Activated T-cell treated with anti-CD3 and anti-CD28 coated beads, Interleukin-2, amount 50 U/mL, for 24 hours (primary cell): ENCODE measurements at places on chromosomes 7 and 10.
A peak's percentile ranks its signal among the peaks of the same experiment; 100 is the strongest.

DNA sequence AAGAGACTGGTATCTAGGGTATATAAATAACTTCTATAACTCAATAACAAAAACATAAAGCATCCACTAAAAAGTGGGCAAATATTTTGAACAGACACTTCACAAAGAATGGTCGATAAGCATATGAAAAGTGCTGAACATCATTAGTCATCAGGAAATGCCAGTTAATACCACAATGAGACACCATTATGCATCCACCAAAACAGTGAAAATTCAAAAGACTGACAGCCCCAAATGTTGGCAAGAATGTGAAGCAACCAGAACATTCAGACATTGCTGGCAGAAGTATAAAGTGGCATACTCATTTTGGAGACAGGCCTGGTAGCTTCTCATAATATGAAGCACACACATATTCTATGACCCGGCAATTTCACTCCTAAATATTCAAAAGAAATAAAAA is 26.5 kb upstream of the GSAP start:
- DNase-seq: no peak

GRCh38 chr10:59047957-59048618 is 128.4 kb upstream of the PHYHIPL start:
- no peak for DNase-seq

- DNase-seq: peak; percentile 74
Measured at GRCh38 chr7:74417419-74417971, 36.2 kb upstream of the GTF2IRD1 start.

- DNase-seq: peak; percentile 20
Measured at GRCh38 chr10:100725869-100726426, 19.4 kb upstream of the PAX2 start.

DNA sequence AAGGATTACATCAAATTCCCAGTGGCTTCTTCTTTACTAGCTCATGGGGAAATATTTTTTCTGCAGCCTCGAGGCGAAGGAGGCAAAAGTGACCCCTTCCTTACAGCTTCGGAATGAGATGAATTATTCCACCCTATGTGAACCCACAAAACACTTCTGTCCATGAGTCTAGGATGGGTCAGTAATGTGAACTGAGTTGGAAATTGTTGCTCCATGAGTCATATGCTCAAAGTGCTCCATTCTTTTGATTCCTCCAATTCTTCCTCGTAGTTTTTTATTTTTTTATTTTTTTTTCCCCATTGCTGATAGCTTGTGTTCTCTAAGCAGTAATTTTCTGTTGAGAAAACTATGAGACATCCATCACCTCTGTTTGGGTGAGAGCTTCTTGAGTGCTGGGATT is 31.7 kb upstream of the FAM204A start:
- no peak for DNase-seq

DNA sequence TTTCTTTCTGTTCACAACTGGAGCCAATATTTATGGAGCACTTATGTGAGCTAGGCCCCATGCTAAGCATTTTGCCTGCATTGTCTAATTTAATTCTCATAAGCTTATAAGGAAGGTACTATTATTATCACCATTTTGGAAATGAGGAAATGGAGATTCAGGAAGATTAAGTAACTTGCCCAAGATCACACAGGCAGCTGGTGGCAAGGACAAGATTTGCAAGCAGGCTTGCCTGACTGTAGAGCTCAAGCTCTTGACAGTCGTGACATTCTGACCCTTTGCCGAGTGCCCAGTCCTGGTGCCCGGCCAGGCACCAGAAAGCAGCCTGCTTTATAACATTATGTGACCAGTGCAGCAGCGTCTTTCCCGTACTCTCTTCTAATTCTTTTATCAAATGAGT is 38.2 kb downstream of the WNT2 start:
- no peak for DNase-seq

DNA sequence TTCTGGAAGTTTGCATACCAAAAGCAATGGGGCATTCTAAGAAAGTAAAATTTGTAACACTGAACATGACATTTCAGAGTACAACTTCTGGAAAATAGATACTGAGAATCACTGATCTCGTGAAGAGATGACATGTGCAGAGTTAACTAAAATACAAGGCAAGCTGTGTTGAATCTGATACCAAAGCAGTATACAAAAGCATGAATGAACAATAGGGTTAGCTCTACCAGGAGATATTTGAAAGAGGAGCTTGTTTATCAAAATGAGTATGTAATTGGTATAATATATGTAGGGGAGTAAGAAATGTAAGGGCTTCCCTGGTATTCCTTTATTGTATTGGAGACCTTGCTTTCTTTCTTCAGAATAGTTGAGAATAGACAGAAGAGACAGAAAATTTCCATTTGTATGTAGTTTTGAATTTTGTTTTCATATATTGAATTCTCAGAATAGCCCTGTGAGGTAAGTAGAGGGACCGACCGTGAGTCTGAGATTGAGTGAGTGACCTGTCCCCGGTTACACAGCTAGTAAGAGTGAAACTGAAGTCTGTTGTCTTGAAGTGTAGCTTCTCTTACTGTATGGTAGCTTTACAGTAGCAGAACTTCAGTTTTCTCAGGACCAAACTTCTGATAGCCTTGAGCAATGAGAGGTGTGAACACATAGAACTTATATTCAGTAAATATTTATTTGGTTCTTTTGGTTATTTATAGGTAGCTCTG is 5.0 kb downstream of the HBP1 start:
- no peak for DNase-seq

DNA sequence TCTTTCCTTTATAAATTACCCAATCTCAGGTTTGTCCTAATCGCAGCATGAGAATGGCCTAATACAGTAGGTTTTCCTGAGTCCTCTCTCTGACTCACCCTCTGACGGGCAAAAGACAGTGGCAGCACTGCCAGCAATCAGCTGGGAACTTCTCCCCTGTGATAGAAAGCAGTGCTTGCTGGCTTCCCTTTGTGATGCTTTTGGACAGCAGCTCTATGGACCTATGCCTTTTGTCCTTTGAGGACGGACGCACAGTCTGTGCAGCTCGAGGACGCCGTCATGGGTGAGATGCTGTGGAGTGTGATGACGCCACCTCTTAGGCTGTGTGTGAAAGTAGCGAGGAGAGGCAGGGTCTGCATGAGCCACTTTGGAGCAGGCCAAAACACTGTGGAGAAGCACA is 68.8 kb downstream of the KIAA1217 start:
- DNase-seq: no peak

DNA sequence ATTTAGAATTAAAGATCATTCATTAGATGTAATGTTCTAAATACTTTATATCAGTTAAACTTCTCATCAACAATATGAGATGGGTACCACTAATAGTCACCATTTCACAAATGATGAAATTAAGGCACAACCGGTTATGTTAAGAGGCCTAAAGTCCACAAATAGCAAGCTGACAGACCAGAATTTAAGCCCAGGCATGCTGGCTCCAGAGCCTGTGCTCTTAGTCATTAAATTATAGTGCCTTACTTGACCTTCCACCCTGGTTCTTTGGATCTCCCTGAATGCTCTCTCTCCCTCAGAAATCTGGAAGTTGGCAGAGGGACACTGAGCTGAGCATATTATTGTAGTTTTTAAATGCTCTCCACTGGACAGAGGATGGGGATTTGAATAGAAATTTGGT is 3.6 kb downstream of the LIPN start:
- DNase-seq: no peak

GRCh38 chr7:41760293-41760692 is 57.4 kb upstream of the INHBA start:
- no peak for DNase-seq

DNA sequence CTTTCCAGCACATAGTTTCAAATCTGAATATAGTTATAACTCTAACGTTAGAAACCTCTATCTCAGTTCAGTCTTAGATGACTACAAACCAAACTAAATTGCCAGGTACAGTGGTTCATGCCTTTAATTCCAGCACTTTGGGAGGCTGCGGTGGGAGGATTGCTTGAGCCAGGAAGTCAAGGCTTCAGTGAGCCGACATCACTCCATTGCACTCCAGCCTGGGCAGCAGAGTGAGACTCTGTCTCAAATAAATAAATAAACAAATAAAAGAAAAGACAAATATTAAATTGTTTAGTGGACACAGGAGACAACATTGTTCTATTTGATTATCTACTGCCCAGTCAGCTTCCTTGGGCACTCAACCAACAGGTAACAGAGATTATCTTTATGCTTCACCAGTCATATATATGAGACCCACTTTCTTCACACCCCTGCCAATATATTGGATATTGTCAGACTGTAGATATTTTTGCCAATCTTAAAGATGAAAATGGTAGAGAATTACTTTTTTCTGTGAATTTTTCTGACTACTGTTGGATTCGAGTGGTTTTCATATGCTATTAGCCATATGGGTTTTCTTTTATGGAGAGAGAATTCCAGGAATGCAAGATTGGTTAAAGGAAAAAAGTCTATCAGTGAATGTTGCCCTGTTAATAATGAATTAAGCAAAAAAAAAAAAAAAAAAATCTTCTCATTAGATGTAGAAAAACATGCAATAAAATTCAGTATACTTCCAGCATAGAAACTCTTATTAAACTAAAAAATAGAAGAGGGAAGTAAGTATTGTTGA is 16.0 kb downstream of the HDAC9 start:
- no peak for DNase-seq

GRCh38 chr10:34506786-34507185 is 308.3 kb downstream of the PARD3 start:
- no peak for DNase-seq

GRCh38 chr7:17255926-17256325 is 42.5 kb upstream of the AHR start:
- no peak for DNase-seq

- no peak for DNase-seq
Measured at GRCh38 chr7:121961089-121961867, 88.3 kb downstream of the PTPRZ1 start.

- no peak for DNase-seq
Measured at GRCh38 chr10:75266945-75267344, 31.2 kb upstream of the COMTD1 start.

- DNase-seq: no peak
Measured at GRCh38 chr10:27256299-27257189, 15.9 kb upstream of the ACBD5 start.

DNA sequence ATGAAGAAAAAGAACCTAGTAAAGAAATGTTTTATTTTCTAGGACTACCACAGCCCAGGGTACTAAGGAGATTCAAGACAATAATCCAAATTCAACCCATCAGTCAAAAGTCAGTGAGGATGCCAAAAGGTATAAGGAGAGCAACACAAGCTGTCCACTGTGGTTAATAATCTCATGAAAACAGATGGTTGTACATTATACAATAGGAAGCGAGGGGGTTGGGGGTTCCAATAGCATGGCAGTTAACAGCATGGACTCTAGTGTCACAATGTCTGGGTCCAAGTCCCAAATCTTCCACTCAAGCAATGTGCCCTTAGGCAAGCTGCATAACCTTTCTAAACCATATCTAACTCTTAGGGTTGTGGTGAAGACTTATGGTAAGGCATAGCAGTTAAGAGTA is 35.1 kb downstream of the BRAF start:
- DNase-seq: no peak

- no peak for DNase-seq
Measured at GRCh38 chr10:61470740-61471139, 17.6 kb upstream of the TMEM26 start.

DNA sequence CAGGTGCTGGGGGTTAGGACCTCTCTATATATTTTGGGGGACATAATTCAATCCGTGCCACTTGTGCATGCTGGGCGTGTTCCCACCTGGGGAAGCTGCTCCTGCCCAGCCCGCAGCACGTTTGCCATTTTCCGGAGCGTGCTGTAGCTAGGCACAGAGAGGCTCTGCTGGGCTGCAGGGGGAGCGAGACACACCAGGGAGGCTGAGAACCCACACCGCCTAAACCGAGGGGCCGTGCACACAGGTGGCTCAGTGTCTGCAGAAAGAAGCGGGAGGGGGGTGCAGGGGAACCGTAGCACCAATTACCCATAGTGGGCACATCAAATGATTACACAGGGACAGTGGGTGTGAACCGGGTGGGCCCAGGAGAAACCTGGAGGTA is 27.0 kb downstream of the PRKAG2 start:
- no peak for DNase-seq

- DNase-seq: no peak
Measured at GRCh38 chr10:96288151-96288621, 16.0 kb upstream of the DNTT start.

DNA sequence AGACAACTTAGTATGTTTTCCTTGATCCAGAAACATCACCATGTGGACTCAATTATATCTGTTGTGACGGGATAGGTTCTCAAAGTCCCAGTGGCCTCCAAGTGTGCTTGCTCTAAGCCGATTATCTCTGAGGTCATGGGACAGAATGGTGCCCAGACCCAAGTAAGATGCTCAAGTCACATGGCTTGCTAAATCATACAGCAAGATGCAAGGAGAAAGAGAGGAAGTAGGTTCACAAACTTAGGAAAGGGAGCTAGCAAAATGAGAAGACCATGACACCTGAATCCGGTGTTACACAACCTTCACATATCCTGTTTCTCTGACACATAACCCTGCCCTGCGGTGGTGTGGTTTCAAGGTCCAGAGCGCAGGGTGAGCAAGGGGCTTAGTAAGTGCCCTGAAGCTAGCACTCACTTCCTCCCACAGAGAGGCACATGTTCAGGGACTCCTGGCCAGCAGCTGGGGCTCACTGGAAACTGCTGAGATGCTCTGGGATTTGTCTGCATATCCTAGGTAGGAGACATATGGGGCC is 590.9 kb upstream of the ANKRD30A start:
- no peak for DNase-seq

DNA sequence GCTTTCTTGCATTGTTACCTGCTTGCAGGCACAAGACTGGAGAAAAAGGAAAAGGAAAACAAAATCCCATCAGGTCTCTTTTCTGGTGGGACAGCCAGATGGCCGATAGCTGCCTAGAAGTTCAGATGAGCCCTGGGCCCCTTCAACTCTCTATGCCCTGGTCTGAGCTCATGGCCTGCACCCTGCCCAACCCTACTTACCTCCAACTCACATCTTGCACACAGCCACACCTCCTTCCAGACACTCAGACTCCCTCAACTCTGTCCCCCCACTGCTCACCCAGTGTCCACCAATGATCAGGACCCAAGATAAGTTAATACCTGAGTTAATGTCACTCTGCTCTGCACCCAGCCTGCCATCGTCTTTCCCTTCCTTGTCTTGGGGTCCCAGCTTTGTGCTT is 10.9 kb downstream of the RBP3 start:
- no peak for DNase-seq

DNA sequence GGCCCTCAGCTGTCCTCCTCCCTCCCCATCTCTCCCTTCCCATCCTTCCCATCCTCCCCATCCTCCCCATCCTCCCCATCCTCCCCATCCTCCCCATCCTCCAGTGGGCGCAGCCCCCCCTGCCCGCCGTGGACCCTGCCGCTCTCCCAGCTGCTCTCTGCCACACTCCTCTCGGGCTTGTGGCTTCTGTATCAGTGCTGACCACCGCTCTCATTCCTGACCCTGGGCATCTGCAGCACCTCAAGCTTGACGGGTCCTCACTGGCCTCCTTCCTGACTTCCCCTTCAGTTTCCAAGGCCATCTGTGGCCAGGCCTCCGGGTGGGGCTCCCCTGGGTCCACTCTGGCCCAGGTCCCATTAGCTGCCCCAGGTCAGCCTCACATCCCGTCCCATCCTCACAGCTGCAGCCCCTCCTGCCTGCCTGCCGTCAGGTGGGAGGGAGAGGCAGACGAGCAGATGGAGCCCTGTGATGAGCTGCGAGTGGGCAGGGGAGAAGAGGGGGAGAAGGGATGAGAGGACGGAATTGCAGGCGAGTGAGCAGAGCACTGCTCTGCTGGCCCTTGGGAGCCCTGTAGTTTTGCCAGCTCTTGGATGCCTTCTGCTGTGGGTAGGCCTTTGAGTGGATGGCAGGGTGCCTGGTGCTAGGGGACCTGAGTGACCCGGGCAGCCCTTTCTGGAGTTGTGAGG is 35.7 kb downstream of the LHPP start:
- DNase-seq: no peak
